ENCODE measurements at places on chromosomes 4 and X.

DNA sequence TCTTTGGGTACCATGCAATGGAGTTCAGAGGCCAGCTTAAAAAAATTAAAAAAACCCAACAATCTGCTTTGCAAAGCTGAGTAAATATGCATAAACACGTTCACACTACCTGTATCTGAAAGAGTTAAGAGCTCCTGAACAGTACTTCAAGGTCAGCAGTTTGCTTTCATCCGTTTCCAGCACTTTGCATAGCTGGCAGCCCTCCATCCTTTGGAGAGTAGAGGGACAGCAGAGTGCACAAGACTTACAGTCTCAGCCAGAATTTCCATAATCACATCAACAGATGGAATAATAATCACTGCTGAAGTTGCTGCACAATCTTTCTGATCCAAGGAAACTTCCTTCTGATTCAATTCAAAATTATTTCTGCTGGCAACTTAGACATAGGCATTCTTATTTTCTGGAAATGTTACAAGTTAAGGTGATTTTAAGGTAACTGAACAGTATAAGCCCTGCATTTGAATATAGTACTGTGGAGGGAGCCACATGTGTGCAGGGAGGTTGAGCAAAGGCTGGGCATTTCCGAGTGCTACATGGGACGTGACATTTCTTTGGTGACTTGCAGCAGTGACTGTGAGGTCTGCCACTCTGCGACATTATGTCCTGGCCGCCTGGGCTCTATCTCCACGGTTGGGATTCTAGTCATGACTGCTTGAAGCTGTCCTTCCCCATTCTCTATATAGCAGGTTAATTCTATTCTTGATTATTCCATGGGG is 73.5 kb upstream of the EMCN start:
- DNase-seq, result no peak

DNA sequence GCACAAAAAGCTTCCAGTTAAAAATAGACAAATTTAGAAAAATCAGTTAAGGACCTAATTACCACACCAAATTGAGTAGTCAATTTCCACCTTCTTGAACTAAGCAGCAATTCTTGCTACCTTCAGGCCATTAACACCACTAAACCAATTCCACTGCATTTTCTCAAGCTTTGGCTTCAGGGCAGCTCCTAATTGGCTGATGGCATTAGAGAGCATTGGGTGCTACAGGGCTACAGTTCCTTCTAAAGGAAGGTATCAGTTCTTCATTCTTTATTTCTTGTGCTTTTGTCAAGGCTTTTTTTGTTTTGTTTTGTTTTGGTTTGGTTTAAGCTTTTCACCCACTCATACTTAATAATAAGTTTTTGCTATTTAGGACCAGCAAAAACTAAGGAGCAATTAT is 90.2 kb upstream of the FAM241A start:
- DNase-seq, result no peak

DNA sequence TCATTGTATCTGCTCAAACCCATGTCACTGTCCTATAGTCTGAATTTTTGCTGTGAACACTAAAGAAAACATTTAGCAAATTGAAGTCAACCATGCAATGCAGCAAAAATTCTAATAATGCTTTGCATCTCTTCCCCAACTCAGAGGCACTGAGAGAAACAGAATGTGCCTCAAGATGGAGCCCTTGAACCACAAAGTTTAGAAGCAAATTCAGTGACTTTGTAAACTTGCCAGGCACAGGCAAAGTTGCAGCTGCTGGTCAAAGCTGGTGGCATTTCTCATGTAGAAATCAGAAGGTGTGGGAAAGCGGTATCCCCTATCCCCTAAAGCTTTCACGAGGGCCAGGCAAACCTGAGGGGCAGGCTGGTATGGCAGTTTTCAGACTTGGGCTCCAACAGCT is 121.7 kb upstream of the DIPK2B start:
- no peak for DNase-seq

DNA sequence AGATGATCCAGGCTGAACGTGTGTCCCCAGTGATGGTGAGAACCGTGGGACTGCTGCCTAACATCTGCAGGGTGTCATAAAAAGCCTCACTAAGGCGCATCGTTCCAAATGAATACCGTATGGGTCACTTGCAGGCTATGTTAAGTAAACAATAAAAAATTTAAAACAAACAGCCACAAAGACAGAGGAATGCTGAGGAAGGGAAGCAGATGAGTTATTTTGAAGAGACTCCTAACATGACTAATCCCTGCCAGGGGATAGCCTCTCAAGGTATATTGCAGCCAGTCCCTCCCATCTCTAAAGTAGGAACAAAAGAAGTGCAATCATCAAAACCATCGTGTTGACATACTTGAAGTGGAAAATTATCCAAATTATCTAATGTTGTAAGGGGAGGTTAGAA is 83.8 kb downstream of the UNC5C start:
- DNase-seq, result no peak

- no peak for DNase-seq
Observed at GRCh38 chr4:5927116-5927515, 34.2 kb upstream of the CRMP1 start.

GRCh38 chr4:91746551-91746950 is 557.2 kb upstream of the GRID2 start:
- DNase-seq, result no peak

DNA sequence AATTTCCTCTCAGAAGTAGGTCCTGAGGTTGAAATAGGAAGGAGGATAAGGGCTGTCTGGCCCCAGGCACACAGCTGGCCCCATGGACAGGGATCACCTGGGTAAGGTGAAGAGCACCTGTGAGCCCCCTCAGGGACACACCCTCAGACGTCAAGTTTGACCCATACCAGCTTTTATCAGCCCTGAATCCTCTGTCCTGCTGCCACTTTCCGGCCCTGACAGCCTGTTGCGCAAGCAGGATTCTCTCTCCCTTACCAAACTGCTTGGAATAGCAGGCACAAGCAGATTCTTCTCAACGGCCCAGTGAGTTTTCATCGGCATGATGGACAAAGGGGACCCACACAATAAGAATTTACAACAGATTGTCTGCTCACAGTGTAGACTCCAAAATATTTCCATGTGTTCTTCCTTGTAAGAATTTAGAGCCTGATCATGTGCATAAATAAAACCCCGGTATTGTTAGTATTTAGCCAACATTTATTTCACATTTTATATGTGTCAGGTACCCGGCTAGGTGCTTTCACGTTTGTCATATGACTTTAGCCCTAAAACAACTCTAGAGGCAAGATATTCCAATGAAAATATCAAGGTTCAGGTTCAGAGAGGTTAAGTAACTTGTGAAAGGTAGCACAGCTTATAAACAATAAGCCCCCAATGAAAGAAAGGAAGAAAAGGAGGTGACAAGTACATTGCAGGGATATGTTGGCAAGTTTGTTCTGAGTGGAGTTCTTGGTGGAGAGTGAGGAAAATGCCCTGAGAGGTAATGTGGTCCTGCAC is 107.2 kb upstream of the KIT start:
- no peak for DNase-seq

- DNase-seq, result no peak
Observed at GRCh38 chr4:105632599-105632998, 75.9 kb downstream of the INTS12 start.

GRCh38 chr4:146401274-146401673 is 120.5 kb downstream of the SLC10A7 start:
- DNase-seq, result no peak

- DNase-seq, result no peak
Observed at GRCh38 chr4:40586729-40587128, 42.9 kb downstream of the RBM47 start.

- DNase-seq, result no peak
Observed at GRCh38 chr4:140019619-140020347, 134.2 kb downstream of the MAML3 start.

GRCh38 chr4:7725951-7726350 is 213.7 kb downstream of the AFAP1 start:
- DNase-seq, result no peak

DNA sequence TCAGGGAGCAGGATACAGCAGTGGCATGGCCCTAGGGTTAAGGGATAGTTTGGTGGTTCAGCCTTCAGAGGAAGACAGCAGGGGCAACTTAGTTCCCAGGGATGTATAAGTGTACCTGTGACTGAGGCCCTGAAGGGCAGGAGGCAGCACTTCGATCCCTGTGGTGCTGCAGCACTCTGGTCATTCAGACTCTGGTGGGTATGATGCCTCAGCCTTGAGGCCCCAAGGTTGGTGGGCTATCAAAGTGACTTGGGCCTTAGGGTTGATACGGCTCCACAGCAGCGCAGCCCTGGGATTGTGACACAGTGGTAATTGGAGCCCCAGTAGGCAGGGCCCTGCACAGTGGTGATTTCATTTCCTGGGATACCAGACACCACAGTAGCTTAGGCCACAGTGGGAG is 1703.1 kb downstream of the PCDH7 start:
- no peak for DNase-seq

DNA sequence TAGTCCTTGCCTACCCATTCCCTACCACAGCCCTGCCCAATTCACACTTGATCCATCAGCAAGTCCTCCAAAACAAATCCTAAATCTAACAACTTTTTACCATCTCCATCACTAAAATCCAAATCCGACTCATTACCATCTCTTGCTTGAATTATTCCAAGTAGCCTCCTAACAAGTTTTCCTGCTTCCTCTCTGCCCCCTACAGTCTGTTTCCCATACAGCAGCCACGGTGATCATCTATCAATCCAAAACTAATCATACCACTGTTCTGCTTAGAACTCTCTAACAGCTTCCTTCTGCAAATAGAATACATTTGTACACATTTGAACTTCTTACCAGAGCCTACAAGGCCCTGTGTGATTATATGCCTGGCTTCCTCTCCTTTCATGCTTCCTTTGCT is 133.0 kb downstream of the SHROOM4 start:
- DNase-seq, result no peak

GRCh38 chr4:65960751-65961150 is 290.5 kb upstream of the EPHA5 start:
- DNase-seq, result no peak

GRCh38 chr4:133147286-133147821 is 1.7 kb upstream of the PCDH10 start:
- DNase-seq, result no peak

GRCh38 chr4:47662975-47663374 is 174.9 kb downstream of the CORIN start:
- no peak for DNase-seq

- DNase-seq, result no peak
Observed at GRCh38 chrX:103215425-103215991, 600 bp downstream of the BEX4 start.

DNA sequence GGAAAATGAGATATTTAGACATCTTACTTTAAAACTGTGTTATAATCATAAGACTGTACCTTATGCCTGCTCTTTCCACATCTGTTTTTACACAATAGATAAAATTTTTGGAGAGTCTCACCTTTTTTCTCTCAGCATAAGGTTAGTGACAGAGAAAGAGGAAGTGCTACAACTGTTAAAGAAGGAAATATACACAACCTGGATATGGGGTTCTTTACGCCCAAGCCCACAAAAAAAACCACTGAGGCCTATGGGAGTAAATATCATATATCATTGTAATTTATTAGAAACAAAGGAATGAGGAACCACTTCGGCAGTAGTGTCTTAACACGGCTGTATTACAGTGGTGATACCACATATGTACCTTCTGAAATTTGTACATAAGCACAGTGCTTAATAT is 265.9 kb upstream of the GK2 start:
- no peak for DNase-seq

- no peak for DNase-seq
Observed at GRCh38 chrX:40938423-40938822, 146.8 kb upstream of the USP9X start.

DNA sequence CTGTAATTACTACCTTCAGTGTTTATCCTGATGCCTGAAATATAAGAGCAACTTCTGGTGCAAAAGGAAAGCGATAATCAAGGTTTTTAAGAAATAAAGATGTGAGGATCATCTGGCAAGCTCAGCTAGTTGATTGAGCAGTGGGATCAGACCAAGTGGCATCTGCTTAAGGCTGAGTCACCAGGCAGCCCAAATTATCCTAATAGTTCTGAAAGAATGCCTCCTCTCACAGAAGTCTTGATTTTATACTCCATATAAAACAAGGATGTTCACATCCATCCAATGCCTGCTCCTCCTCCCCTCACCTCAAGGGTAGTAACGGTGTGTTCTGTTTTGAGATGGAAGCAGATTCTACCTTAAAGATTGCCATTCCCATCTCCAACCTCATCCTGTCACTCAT is 134.5 kb upstream of the RASGEF1B start:
- DNase-seq, result no peak

- no peak for DNase-seq
Observed at GRCh38 chr4:55547918-55548317, 1.2 kb upstream of the CLOCK start.

DNA sequence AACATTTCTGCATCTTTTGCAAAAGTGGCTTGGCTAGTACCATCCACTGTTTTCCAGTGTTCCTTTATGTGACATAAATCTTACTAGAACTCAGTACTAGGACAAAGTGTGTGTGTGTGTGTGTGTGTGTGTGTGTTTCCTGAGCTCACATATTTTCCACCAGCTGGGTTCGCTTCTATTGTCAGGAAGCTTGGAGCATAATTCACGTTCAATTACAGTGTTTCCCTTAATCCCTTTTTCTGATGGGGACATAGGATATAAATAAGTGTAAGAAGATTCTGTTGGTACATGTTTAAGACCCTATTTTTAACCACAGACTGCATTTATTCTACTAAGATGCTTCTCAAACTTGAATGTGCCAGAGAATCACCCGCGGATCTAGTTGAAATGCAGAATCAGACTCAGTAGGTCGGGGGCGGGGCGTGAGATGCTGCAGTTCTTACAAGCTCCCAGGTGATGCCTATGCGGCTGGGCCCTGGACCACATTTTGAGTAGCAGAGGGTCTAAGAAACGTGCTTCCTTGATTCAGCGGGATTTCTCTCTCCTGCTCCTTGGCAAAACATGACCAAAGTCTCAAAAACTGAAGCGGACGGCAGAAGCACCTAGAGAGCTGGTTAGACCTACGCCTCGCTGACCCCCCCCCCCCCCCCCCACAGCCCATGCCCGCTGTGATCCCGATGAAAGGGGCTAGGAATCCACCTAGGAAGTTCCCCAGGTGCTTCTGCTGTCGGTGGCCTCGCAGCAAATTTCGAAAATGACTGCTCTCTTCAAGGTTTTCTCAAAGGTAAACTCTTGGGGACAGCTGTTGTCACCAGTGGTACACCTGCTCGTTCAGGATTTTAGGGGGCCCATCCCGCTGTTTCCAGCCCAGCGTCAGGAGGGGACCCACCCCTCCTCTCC is 797 bp downstream of the CD99L2 start:
- DNase-seq, result peak; percentile 59

DNA sequence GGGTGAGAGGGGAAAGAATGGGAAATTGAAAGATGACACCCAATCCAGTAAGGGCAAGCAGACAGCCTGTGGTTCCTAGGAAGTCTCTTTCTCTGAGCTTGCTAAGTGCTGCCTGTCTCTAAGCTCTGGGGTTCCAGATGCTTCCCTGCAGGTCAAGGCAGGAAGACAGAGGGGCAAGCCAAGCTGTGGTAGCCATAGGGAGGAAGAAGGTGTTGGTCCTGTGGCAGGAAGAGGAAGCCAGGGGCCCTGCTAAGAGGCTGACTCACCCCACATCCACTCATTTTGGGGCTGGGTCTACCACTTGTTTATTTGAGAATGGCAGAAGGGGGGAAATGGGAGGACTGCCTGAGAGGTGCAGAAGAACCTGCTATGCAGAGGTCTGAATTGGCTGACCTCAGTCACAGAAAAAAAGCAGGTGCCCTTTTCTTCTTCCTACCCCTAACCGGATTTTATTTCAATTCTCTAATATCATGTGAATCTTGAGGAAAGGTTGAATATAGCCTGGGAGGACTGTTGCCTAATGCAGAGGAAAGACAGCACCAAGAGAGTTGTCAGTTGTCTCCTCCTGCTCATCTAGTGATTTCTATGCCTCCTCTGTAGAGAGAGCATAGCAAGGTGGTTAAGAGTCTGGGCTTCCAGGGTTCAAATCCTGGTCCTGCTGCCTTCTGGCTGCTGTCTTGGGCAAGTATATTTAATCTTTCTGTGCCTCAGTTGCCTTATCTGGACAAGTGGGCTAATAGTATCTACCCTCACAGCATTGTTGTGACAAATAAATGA is 27.4 kb downstream of the HOPX start:
- DNase-seq, result no peak

Data from head of caudate nucleus (tissue), 42 donors.